ENCODE measurements at places on chromosomes 4 and X.

GRCh38 chr4:186200516-186200915 is 9.1 kb downstream of the CYP4V2 start:
- DNase-seq = no peak

GRCh38 chrX:134258202-134258601 is 21.2 kb downstream of the CCDC160 start:
- DNase-seq = no peak

DNA sequence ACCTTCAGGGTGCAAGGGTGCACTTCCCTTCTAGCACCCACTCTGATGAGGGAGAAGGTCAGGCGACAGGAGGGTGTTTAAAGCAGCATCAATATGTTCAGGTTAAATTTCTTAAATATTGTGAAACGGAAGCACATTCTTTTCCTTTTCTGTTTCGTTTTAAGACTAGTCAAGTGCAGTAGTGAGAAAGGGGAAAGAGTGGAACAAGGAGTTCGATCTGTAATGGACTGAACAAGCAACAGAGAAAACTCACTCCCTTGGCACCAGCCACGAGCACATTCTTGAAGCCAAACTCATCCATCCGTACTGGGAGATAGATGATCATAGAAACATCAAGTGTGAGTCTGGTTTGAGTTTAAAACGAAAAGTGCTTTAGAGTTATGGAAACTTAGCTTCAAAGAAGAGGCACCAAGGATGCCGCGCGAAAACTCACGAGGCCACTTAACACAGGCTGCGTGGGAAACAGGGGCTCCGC is 815 bp downstream of the FAM53A start:
- peak; percentile 64 for DNase-seq

DNA sequence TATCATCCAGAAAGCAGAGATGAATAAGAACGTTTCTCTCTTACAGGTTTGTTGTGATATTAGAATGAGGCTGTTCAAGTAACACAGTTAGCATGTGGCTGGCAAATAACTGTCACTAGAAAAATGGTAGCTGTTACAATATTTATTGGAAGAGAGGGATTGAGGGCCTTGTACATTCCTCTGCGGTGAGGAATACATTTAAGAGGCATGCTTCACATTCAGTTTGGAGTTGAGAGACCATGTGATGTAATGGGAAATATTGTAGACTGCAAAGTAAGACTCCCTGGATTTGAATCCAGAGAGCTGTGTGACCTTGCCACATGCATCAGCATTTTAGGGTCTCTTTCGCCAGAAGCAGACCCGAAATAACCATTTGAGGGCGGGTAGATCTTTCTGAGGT is 104.8 kb upstream of the KIT start:
- no peak for DNase-seq

DNA sequence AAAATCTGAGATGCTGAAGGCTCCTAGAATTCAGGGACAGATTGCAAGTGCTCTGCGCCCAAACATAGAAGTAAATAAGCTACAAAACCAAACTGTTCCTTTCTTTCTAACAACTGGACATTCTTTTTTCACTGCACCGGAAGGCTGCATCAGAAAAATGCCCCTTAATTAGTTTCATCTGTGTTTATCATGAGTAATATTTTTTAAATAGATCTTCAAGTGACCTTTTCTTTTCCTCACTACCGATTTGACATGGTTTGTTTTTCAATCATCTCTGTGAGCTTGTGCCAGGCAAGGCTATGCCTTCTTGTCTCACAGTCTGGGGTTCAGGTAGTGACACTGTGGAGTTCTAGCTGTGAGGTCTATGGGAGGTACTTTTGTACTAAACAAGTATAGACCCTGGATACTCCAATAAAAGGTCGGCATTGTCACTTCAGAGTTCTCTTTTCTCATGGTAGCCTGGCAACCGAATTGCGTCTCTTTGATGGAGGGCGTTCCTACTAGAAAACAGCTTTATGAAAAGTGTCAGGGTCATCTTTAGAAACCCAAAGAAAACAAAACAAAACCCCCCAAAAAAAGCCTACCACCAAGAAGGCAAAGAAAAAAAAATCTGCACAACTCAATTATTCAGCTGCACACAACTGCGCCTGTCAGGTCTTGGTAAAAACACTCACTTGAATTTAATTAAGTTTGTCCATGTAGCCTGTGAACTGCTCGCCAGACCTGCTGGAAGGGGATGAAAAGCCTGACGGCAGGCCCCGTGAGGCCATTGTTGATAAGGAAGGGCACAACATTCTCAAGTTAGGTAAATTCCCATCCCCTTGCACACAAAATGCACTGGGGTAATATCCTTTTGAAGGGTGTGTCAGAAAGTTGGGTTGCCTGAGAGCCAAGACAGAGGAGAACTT is 22.8 kb upstream of the ADAMTS3 start:
- peak; percentile 9 for DNase-seq

GRCh38 chr4:91127831-91128230 is 1000.6 kb downstream of the CCSER1 start:
- DNase-seq = no peak

GRCh38 chr4:25113915-25114904 is 46.0 kb downstream of the SEPSECS start:
- peak; percentile 31 for DNase-seq

- no peak for DNase-seq
These were observed 130.1 kb downstream of the EGF start for GRCh38 chr4:110042545-110043517.

DNA sequence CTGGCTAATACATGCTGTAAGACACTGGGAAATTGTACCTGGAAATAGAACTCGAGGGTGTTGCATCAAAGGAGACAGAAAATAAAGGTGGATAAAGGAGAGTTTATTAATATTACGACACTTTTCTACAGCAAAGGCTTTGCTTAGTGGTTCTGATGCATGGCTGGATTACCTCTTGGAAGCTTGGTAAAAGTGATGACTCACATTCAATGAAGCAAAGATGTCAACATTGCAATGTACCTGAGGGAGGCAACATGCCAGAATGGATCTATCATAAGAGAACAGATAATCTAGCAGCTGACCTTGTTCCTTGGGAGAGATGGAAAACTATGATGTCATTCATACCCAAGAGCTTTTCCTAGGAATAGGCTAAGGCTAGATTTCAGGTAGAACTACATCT is 735.1 kb upstream of the DIAPH2 start:
- DNase-seq = no peak

GRCh38 chr4:6688879-6689505 is 4.7 kb upstream of the S100P start:
- DNase-seq = peak; percentile 60

DNA sequence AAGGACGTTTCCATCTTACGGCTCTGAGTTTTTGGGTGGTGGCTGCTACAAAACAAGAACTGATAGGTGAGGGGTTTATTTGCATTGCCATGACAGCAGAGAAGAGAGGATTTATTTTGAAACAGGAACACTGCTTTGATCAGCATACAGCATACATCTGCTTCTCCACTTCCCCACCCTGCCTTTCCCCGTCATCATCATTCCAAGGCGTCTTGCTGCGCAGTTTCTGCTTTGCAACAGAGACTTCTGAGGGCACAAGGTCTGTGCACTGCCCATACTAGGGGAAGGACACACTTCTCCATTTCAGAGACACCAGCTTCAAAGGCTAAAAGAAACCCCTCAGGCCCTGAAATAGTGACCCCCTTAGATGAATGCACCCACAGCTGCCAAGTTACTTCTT is 19.1 kb downstream of the STARD8 start:
- DNase-seq = no peak

DNA sequence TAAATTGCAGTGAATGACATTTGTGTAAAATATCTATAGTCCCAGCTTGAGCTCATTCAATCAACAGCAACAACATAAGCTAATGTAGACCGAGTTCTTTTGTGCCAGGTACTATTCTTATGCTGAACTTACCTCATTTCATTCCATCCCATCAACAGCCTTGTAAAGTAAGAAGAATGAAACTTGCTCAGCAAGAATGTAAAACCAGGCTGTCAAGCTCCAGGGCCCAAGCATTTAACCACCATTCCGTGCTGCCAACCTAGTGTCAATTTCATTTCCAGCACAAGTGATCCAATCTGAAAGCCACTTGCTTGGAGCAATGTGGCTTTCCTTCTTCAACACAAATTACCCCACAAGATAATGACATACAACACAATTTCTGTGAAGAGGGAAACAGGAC is 36.6 kb downstream of the RASSF6 start:
- DNase-seq = no peak

- DNase-seq = no peak
These were observed 32.7 kb upstream of the SLC25A4 start for GRCh38 chr4:185110375-185110823.

DNA sequence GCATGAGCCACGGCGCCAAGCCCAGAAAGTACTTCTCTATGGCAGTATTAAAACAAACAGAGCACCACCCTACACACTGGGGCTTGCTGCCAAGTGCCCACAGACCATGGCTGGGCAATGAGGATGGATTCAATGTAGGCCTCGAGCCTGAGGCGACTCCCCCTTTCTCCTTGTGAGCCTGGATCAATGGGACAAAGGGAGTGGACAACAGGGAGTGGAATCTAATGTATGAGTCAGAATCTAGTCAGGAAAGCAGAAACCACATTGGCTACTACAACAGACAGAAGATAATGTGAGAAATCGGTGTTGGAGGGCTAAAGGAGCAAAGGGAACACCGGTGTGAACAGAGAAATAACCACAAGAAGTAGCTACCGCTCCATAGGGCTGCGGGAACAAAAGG is 37.7 kb upstream of the OCIAD2 start:
- no peak for DNase-seq

DNA sequence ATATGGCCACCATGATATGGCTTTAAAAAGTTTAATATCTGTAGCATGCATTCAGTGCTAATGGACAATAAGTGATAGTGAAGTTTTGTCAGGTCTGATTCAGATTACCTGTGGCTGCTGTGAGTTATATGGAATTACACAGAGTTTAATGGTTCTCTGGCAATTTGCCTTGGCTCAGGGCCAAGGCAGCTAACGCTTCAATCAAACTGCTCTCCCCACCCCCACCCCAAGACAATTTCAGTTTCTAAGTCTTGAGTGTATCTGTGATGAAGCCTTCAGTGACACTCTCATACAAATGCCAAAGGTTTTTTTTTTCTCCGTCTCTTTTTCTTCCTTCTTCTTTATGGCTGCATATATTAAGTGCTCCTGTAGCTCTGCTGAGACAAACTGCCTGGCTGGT is 106.6 kb downstream of the SHROOM4 start:
- no peak for DNase-seq

- no peak for DNase-seq
These were observed 648.1 kb downstream of the RPA4 start for GRCh38 chrX:97531825-97532224.

GRCh38 chr4:185839194-185839712 is 27.3 kb upstream of the SORBS2 start:
- peak; percentile 92 for DNase-seq

- peak; percentile 69 for DNase-seq
These were observed 56.9 kb upstream of the PRPS1 start for GRCh38 chrX:107571296-107571998.

DNA sequence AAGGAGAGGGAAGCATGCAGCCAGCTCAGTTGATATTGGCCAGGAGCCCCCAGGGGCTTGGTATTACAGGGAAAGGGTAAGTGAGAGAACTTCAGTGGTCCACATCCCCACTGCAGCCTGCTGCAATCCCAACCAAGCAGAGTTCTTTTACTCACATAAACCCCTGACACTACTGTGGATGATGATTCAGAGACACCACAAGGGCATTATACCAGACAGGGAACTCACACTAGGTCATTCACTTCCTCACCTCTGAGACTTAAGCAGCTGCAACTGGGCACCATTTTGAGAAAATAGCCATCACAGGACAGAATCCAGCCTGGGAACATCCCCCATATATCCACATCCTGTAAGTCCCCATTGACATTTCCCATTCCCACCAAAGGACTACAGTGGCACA is 248.0 kb downstream of the INPP4B start:
- DNase-seq = no peak

DNA sequence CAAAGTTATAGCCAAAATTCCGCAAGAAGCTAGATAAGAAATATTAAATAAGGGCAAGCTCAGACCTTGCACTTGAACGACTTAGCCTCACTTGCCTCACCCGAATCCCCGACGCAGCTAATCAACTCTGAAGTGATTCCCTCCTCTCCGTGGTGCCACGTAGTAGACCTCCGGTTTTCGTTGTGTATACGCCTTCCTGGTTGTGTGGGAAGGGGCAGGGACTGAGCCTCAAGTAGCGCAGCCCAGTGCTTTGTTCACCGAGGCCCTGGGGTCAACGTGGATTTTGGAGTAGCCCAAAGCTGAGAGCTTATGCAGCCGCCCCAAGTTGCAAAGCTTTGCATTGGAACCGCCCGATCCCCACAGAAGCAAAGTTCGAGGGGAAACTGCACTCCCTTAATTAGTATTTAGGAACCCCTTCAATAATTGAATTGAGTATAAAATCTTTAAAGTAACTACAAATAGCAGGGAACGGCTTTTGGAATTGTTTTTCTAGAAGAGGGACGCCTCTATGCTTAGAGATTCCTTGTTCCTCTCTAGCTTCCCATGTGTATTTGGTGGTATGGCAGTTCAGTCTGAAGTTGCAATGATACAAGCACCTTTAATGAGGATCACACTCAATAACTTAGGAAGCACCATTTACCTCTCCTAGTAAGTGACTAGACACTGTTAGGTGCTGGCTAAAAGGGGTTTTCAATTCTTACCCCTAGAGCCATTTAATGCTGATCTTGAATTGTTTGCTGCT is 55.7 kb downstream of the LINC00632 start:
- DNase-seq = no peak

GRCh38 chr4:134695433-134695832 is 493.8 kb upstream of the PABPC4L start:
- no peak for DNase-seq

- no peak for DNase-seq
These were observed 3.4 kb upstream of the IDS start for GRCh38 chrX:149508467-149508866.

DNA sequence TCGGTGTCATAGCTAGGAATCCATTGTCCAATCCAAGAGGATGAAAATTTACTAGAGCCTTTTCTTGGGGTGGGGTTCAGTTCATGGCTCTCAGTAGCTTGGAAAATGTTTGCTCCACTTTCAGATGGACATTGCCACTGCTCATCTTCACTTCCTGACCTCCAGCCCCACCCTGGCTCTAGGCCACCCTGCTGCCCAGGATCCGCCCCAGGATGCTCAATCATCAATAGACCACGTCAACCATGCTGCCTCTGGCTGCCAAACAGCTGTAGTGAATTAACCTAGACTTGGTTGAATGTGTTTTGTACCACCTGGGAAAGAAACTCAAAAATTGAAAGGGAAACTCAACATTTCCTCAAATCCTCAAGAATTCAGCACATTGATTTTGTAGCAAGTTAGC is 37.2 kb upstream of the HSD17B10 start:
- DNase-seq = no peak

All from HS-5 (cell line).